ENCODE measurements at places on chromosomes 6 and 20.

DNA sequence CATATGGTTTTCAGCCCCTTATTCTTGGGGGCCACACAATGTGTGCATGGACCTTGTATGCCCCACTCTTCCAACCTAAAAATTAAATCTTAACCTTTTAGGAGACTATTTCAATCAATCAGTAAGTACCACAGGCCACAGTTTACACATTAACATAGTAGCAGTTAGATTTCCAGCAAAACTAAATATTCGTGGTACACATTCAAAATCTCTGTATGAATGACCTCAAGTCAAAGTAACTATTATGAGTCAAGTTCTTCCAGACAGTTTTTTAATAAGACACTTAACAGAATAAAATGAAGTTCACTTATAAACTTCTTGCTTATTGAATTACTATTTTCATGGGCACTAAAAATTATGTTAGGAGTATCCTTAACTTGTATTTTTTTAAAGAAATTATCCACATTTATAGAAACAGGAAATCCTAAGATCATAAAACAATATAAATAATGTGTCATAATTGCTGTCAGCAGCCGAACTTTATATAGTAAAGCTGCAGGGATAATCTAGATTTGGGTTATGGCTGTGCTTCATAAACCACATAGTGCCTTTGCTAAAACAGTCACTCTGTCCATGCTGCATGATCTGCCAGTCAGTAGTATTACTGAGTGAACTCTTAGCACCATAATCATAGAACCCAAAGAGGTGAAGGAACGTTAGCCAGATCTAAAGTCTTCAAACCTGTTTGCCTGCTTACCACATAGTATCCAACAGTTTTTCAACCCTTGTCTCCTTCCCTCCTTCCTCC, 21.7 kb downstream of the SEC63 start:
- no peak for DNase-seq

DNA sequence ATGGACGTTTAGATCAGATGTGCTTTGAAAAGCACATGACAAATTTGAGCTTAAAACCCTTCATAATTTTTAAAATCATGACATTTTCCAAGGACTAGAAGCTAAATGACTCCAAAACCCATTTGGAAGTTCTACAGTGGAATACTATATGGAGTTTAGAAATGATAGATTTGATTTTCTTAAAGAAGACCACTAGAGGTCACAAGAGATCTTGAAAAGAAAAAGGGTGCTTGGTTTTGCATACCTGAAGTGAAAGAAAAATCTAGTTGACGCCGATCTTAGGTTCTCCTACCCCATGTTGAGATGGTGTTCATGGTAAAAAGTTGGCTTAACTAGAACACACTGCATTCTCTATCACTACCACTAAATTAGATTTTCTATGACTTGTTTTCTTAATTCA, 31.5 kb downstream of the CFAP61 start:
- DNase-seq: no peak

DNA sequence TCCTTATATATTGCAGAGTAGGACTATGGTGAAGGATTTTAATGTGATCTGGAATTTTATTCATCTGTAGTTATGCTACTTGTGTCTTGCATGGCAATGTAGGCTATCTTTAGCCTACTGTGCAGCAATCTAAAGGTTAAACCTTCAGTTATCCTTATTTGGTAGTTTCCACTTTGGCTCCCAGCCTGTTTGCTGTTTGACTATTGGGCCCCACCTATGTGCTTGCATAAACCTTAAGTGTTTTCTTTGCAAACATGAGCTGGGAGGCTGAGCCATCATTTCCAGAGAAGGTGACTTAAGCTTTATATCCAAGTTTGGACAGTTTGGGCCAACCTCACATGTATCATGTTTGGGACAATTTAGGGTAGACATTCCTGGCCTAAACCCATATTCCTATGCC, 537.5 kb downstream of the BTBD3 start:
- DNase-seq: no peak

DNA sequence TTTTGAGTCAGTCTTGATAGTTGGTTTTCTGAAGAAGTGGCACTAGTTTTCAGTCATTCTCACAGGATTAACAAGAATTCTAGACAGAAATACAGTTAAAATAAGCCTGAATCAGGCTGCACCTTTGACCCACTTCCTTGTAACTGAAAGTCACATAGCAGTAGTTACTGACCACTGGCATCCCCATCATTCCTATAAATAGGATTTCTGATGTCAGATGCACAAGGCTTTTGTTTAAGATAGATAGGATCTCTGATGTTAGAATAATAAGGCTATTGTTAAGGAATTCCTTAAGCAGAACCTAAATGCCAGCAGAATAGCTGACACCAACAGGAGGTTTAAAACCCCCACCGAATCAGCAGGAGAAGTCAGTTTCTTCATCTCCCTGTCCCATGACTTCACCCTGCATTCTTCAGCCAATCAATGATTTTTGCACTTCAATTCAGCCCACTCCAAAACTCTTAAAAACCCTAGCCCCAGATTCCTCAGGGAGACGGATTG, 30.6 kb upstream of the ZBTB24 start:
- DNase-seq: no peak

GRCh38 chr6:28485482-28485881, 30.1 kb downstream of the GPX6 start:
- no peak for DNase-seq

Data from GM12891 (cell line).